ENCODE measurements at places on chromosomes 1 and 21. TPM values are rescaled to one million over a fixed set of nuclear protein-coding genes. Genes with fewer than 3 reads are reported as not detected.
A peak's percentile ranks its signal among the peaks of the same experiment; 100 is the strongest.

BSND gene
- total RNA-seq, result not detected

- H3K4me1 ChIP-seq, result peaks cover 98% of the 10 kb centered on the region
- H3K27me3 ChIP-seq, result no peaks in the 10 kb centered on the region
- H3K4me3 ChIP-seq, result no peak overlapping the region
- no peak for DNase-seq
- H3K36me3 ChIP-seq, result no peaks in the 10 kb centered on the region
These were observed 5.7 kb downstream of the SZRD1 start for GRCh38 chr1:16372535-16373285.

TMPRSS15 gene
- not detected for total RNA-seq

- H3K4me1 ChIP-seq, result no peaks in the 10 kb centered on the region
- no peak for DNase-seq
- no peak overlapping the region for H3K4me3 ChIP-seq
These were observed 226.0 kb downstream of the RPS6KC1 start for GRCh38 chr1:213277036-213277435.

OR4F16 gene
- not detected for total RNA-seq

DNA sequence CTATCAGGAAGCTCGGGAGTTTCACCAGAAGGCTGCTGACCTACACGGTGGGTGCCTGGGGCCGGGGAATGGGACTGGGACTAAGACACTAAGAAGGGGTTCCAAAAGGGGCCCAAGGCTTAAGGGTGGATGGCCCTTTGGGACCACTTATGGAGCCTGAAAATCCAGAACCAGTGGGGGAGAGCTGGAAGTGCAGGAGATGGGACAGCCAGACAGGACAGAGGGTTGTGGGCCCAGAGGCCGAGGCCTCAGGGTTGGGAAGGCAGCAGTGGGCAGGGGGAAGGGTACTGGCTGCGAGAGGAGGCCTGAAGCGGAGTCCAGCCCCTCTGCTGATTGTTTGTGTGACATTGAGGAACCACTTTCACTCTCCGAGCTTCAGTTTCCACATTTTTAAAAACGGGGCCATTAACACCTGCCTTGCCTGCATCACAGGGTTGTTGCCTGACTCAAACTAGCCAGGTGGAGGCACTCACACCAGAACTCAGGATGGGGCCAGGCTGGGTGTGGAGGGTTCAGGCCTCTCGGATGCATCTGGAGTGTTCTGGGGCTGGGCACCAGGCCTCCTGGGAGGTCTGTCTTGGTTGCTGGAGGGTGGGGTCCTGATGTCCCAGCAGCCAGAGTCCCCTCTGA, 3.0 kb downstream of the TTC24 start:
- no peak overlapping the region for H3K27ac ChIP-seq
- peaks cover 8% of the 10 kb centered on the region for H3K4me1 ChIP-seq
- H3K27me3 ChIP-seq, result no peaks in the 10 kb centered on the region

PLEKHN1 gene
- 0.19 TPM for total RNA-seq

AQP10 gene
- total RNA-seq, result not detected

GRCh38 chr1:67441183-67441582, 11.0 kb upstream of the SERBP1 start:
- H3K4me3 ChIP-seq, result no peak overlapping the region
- no peaks in the 10 kb centered on the region for H3K27me3 ChIP-seq
- peak overlapping the region; percentile 1 for H3K27ac ChIP-seq
- no peak for DNase-seq
- no peaks in the 10 kb centered on the region for H3K36me3 ChIP-seq
- peaks cover 13% of the 10 kb centered on the region for H3K4me1 ChIP-seq

DNA sequence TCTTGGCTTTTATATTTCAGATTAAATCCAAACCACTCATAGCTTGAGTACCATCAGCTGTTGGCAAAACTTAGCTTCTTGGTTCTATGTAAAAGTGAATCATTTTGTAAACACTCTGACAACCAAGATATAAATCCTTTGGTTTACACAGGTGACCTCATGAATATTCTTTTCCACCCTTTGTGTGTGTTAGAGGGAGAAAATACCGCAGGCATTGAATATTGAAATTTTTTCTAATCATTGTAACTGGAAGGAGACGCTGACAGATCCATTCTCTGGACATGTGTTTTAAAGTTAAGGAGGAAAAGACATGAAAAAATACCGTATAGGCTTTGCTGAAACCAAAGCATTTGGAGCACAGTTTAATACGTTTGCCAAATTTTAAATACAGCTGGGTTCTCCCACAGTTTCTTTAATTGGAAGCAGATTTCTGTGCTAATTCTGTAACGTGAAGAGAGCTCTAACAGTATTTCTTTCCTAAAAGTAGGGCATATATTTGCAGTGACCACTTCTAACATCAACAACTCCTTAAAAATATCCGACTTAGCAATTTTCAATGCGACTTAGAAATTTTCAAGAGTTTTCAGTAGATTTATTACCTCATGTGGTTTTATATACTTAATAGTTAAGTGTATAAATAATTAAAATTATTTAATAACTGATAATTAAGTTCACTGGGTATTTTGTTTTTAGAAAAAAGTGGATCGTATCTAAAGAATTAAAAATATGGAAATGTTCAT, 388.2 kb downstream of the USP25 start:
- no peaks in the 10 kb centered on the region for H3K36me3 ChIP-seq
- no peaks in the 10 kb centered on the region for H3K27me3 ChIP-seq
- H3K27ac ChIP-seq, result peak overlapping the region; percentile 29

DNA sequence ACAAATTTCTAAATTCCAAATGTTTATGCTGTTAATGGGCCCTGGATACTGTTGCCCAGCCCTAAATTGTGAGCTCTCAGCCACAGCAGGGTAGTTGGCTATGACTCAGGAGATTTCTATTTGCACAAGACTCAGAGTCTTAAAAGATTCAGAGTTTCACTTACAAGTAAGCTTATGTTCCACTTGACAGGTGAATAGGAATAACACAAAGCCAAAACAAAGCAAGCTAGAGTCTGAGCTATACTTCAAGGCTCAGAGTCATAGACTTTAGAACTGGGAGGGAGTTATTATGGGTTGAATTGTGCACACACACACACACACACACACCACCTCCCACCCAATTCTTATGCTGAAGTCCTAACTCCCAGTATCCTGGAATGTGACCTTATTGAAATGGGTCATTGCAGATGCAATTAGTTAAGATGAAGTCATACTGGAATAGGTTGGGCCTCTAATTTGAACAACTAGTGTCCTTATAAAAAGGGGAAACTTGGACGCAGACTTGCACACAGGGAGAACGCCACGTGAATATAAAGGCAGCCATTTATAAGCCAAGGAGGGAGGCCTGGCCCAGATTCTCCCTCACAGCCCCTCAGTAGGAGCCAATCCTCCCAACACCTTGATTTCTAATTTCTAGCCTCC, 30.2 kb downstream of the PRDX6 start:
- no peak overlapping the region for H3K4me3 ChIP-seq
- H3K4me1 ChIP-seq, result peaks cover 20% of the 10 kb centered on the region
- H3K27ac ChIP-seq, result peak overlapping the region; percentile 48
- DNase-seq, result no peak
- H3K36me3 ChIP-seq, result no peaks in the 10 kb centered on the region

- H3K4me1 ChIP-seq, result no peaks in the 10 kb centered on the region
- H3K4me3 ChIP-seq, result no peak overlapping the region
- no peaks in the 10 kb centered on the region for H3K27me3 ChIP-seq
- H3K27ac ChIP-seq, result no peak overlapping the region
- H3K36me3 ChIP-seq, result no peaks in the 10 kb centered on the region
These were observed 66.7 kb upstream of the ABCD3 start for GRCh38 chr1:94351481-94351880.

DNA sequence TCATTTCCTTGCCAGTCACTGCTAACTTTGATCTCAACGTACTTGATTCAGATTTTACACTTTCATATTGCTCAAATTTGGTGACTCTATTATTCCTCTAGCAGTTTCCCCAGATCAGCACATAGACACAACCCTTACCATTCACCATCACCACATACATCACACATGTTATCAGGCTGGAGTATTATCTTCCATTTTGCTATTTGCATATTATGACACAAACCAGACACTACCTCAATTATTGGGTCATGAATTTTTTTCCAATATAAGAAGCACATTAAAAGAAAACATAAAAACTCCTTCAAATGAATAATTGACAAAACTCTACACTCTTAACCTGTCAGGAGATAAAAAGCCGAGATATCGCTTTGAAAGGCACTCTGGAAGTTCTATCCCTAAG, 1166.7 kb upstream of the B3GALT2 start:
- no peak overlapping the region for H3K27ac ChIP-seq
- H3K27me3 ChIP-seq, result no peaks in the 10 kb centered on the region
- no peaks in the 10 kb centered on the region for H3K36me3 ChIP-seq

DNA sequence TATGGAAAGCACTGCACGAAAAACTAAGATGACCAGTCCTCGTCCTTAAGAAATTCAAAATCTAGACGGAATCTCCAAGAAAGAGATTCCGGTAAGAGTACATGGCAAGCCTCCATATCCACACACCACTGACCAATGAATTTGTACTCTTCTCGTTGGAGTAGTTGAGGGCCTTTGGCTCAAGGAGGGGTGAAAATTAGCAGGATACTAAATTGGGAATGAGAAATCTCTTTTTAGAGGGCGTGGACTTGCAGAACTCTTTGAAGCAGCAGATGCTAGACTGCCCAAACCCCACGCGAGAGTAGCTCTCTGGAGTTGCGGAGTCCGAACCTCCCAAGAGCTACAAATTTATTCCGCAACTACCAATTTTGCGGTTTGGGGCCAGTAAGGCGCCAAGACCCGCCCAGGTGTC, 872 bp upstream of the PPP2R5A start:
- H3K27me3 ChIP-seq, result no peaks in the 10 kb centered on the region
- no peak for DNase-seq
- H3K36me3 ChIP-seq, result no peaks in the 10 kb centered on the region
- peak overlapping the region; percentile 90 for H3K4me3 ChIP-seq
- peaks cover 27% of the 10 kb centered on the region for H3K4me1 ChIP-seq
- H3K27ac ChIP-seq, result peak overlapping the region; percentile 94

DNA sequence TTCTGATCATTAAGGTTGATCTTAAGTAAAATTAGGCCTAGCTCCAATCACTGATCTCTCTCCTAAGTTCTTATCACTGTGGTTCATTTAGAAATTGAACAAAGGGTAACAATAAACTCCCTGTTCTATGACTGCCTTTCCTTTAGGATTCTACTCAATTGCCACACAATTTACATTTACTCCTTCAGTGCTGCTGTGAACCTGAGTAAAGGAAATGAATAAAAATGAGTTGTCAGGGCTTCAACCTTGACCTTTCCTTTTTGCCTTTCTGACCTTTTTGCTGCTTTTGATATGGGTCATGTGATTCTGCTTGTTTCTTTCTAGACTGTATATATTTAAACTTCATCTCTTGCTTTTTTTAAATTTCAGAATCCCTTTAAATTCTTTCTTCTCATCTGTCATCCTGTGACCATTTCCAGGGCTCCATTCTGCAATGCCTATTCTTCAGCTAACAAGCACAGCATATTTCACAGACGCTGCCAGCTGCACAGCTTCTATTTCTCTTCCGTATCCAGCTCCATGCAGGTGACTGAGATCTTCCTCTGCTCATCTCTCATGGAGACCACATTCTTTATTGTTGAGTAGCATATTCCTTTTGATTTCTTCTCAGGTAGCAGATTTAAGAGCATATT, 3.2 kb downstream of the LRRC8B start:
- no peak overlapping the region for H3K27ac ChIP-seq
- peaks cover 3% of the 10 kb centered on the region for H3K36me3 ChIP-seq
- H3K4me1 ChIP-seq, result peaks cover 23% of the 10 kb centered on the region
- no peak for DNase-seq
- no peaks in the 10 kb centered on the region for H3K27me3 ChIP-seq

DNA sequence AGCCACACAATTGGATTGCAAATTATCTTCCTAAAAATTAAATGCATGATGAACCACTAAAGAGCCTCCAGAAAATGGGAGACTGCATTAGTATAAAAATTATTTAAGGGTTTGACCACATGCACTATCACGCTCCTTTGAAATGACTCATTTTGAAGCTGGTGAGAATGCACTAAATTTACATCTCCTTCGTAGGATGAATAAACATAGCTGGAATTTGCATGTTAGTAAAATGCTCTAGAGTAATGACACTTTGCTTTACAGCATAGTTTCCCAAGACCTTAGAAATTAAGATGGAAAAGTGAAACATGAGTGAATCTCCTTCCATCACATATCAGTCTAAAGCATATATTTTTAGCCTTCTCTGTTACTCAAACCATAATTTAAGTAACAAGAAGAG, 2.4 kb downstream of the PLPPR4 start:
- H3K36me3 ChIP-seq, result no peaks in the 10 kb centered on the region
- peaks cover 27% of the 10 kb centered on the region for H3K27me3 ChIP-seq
- DNase-seq, result no peak
- H3K4me1 ChIP-seq, result peaks cover 11% of the 10 kb centered on the region

CLIC6 gene
- 1.9 TPM for total RNA-seq

DNA sequence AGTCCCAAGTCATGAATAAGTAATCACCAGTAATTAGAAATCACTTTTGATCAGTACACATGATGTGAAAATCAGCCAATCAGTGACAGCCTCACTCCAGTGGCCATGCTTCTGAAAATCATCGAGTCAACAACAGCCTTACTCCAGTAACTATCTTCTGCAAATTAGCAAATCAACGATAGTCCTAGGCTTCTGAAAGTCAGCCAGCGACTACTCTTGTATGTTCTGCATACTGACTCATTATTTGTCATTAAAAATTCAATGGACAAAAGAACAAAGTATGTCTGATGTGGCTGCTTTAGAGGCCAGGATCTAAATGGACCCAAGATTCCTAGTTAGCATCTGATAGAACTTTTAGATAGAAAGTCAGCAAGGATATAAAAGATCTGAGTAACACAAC, 102.5 kb downstream of the GPR52 start:
- no peaks in the 10 kb centered on the region for H3K27me3 ChIP-seq
- H3K4me1 ChIP-seq, result no peaks in the 10 kb centered on the region
- no peaks in the 10 kb centered on the region for H3K36me3 ChIP-seq

AADACL4 gene
- total RNA-seq, result not detected

DNA sequence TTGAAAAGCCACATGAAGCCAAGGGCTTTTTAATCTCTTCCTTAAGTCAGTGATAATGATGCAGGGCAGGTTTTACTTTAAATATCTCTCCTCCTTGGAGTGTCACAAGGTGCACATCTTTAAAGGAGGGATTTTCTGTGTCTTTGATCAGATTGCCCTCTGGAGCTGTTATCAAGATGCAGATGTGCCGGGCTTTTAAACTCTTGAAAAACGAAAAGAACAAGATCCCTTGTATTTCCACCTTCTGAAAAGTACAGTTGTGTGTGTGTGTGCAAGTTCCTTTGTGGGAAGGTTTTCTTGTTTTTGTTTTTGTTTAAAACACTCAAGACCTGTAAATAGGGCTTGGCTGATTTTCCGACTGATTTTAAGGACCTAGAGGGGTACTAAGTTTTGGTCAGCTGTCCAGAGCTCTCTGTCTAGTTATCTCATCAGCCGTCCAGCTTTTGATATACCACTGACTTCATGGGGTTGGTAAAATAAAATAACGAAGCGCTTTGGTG, 1.6 kb downstream of the MARK1 start:
- no peaks in the 10 kb centered on the region for H3K27me3 ChIP-seq
- peak; percentile 62 for DNase-seq
- no peaks in the 10 kb centered on the region for H3K36me3 ChIP-seq
- H3K4me3 ChIP-seq, result peak overlapping the region; percentile 93
- no peaks in the 10 kb centered on the region for H3K4me1 ChIP-seq

Measured in esophagus muscularis mucosa (tissue), 4 donors.